Activated CD4-positive, CD25-positive, alpha-beta regulatory T cell (primary cell): ENCODE measurements at places on chromosomes 2 and 18.

DNA sequence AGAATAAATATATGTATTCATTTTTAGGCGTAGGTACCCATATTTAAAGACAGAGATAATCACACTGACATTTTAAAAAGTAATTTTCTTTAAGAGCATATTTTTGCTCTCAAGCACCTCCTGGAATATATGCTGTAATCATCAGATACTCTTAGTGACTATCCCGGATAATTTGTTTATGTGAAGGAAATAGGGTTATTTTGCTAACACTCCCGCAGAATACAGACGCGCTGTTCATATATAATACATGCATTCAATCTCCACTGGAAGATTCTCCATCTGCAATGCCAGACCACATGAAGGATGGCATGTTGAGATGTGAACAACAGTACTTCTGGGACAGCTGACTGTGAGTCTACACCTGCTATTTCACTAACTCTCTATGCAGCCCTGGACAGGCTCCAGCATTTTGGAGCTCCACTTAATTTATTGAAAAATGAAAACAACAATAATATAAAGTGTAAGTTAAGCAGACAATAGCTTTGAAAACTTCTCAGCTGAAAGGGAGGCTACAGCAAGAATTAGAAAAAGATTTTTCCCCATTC is 430.6 kb downstream of the TMX3 start:
- DNase-seq: no peak

DNA sequence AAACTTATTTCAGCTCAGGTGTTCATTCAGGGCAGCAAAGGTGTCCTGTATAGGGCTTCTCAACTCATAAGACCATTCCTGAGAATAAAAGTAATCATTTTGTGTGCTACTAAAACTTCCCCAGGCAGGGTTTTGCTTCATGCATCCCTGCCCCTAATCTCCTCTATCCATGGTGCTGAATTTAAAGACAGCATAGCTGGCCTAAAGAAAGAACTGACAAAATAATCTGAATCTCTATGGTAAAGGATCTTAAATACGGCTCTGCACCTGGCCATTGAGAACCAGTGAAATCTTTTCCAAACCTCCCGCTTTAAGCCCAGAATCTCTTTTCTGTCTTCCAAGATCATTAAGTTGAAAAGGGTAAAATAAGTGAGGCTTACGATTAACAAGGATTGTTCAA is 292.1 kb upstream of the KLHL29 start:
- no peak for DNase-seq

GRCh38 chr2:240895656-240896388 is at the start of gene MAB21L4:
TSS of gene MAB21L4 (minus strand) at chr2:240896156. CDS start at chr2:240895997, 159 bp downstream.
- DNase-seq: no peak

GRCh38 chr2:150778828-150779227 is 291.4 kb upstream of the RND3 start:
- no peak for DNase-seq

GRCh38 chr2:58764338-58765104 is 523.4 kb upstream of the FANCL start:
- no peak for DNase-seq

- DNase-seq: no peak
Measured at GRCh38 chr18:52937840-52938239, 597.8 kb downstream of the DCC start.

- DNase-seq: no peak
Measured at GRCh38 chr2:17362956-17363355, 155.3 kb downstream of the RAD51AP2 start.

GRCh38 chr2:62038975-62039771 is 133.7 kb downstream of the COMMD1 start:
- DNase-seq: no peak

DNA sequence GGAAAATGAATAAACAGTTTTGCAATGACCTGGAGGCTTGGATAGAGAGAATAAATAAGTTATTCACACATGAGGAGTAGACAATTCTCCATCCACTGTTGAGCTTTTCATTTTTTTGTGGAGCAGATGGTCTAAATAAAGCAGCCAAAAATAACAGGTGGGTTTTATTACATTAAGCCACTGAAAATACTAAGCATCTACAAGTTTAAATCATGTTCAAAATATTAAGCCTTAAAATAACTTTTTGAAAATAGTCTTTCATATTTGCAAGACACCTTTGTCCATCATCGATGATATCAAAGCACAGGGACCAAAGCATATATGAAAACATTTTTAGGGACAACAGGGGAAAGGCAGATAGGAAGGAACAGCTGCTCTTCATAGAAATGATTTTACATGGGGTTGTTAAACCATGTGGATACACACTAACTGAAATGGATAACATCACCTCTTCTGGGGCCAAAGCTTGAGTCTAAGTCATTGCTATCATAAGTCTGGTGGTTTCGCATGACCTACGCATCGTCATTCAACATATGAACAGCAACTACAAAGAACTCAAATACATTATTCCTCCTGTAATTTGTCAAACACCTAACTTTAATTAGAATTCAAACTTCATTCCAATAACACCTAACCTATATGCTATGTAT is 197.6 kb upstream of the CHST9 start:
- DNase-seq: no peak

- no peak for DNase-seq
Measured at GRCh38 chr18:75156139-75156750, 52.7 kb downstream of the PTGR3 start.

GRCh38 chr18:58896268-58896667 is 31.6 kb downstream of the ZNF532 start:
- no peak for DNase-seq

- no peak for DNase-seq
Measured at GRCh38 chr2:171553858-171554257, 31.6 kb downstream of the CYBRD1 start.

DNA sequence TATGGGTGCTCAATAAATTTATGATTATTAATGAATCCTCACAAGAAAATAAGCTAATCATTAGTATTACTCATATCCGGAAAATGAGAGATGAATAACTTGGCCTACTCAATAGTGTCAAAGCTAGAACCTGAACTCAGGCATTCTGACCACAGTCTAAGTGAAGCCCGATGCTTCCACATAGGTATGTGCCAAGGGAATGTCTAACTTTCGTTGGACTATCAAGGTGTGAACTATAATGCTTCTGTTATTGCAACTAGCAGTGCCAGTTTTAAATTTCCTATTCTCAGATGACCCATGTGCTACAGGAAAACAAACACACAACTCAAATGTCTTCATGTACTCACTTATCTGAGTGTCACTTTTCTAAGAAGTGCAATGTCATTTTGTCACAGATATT is 1.8 kb downstream of the BARD1 start:
- DNase-seq: no peak

- no peak for DNase-seq
Measured at GRCh38 chr2:8116661-8117060, 565.2 kb upstream of the ID2 start.

DNA sequence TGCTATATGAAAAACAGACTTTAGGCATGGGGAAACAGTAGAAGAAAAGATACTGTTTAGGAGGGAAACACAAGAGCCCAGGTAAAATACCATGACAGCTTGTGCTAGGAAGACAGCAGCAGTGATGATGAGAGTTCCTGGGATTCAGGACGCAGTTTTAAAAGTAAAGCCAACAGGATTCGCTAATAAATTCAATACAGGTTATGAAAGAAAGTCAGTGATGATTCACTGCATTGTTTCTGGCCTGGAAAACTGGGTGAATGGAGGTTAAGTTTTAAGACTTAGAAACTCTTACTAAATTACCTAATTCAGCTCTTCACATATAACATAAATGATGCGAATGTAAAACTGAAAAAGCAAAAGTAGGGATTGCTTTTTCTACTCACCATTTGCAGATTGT is 27.9 kb upstream of the RNU4ATAC start:
- no peak for DNase-seq

GRCh38 chr2:39511219-39511604 is 74.1 kb upstream of the MAP4K3 start:
- DNase-seq: no peak

GRCh38 chr2:69811591-69811990 is 17.9 kb upstream of the GMCL1 start:
- DNase-seq: no peak

GRCh38 chr18:78566720-78567119 is 412.9 kb upstream of the SALL3 start:
- DNase-seq: no peak

GRCh38 chr18:59715966-59716369 is 18.7 kb upstream of the CCBE1 start:
- DNase-seq: no peak

- no peak for DNase-seq
Measured at GRCh38 chr2:172050479-172051125, 34.7 kb upstream of the DLX1 start.

DNA sequence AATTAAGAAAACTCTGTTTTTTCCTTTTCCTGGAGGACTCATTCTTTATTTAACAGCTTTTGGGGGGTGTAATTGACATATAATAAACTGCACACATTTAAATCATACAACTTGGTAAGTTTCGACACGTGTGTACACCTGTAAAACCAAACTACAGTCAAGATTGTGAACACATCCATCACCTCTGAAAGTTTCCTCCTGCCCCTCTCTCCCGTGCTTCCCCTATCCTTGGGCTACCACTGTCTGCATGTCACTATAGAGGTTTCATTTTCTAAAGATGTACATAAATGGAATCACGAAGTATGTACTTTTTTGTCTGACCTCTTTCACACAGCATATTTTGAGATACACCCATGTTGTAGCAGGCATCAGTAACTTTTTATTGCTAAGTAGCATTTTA is 100.0 kb downstream of the BIN1 start:
- no peak for DNase-seq

- DNase-seq: no peak
Measured at GRCh38 chr2:183162362-183162761, 38.1 kb downstream of the NUP35 start.

- DNase-seq: no peak
Measured at GRCh38 chr18:69529151-69529550, 128.5 kb downstream of the DOK6 start.

DNA sequence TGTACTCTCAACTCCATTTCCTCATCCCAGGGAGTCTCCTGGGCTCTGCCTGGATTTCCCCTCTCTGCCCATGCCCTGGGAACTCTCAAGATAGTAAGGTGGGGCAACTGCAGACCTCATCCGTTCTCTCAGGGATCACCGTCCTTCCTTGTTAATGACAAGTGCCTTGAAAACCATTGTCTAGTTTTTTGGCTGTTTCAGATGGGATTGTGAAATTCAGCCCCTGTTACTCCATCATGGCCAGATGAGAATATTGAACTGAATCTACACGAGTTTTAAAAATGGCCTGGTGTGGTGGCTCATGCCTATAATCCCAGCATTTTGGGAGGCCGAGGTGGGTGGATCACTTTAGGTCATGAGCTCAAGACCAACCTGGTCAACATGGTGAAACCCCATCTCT is 665 bp upstream of the HRH4 start:
- DNase-seq: no peak

GRCh38 chr2:101223814-101224231 is 28.9 kb upstream of the CNOT11 start:
- DNase-seq: peak; percentile 6

DNA sequence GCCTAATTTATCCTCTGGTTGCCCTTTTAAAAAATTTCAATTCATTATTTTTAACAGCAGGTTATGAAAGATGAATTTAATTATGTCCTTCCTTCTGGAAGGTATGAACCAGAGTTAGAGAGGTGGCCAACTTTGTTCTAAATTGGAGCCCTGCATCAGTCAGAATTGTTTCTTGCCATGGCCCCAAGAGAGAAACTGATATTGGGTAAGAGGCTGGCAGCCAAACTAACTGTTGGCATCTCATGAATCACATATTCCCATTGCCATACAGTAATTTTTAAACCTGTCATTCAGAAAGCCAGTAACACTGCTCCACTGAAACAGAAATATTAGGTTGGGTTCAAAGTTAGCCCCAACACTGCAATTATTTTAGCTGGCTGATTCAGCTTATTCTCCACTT is 67.4 kb downstream of the SMAD2 start:
- no peak for DNase-seq

- no peak for DNase-seq
Measured at GRCh38 chr2:100819370-100820272, at the start of gene NPAS2. TSS of gene NPAS2 (plus strand) at chr2:100820139. CDS start at chr2:100904755, 84,616 bp downstream.

DNA sequence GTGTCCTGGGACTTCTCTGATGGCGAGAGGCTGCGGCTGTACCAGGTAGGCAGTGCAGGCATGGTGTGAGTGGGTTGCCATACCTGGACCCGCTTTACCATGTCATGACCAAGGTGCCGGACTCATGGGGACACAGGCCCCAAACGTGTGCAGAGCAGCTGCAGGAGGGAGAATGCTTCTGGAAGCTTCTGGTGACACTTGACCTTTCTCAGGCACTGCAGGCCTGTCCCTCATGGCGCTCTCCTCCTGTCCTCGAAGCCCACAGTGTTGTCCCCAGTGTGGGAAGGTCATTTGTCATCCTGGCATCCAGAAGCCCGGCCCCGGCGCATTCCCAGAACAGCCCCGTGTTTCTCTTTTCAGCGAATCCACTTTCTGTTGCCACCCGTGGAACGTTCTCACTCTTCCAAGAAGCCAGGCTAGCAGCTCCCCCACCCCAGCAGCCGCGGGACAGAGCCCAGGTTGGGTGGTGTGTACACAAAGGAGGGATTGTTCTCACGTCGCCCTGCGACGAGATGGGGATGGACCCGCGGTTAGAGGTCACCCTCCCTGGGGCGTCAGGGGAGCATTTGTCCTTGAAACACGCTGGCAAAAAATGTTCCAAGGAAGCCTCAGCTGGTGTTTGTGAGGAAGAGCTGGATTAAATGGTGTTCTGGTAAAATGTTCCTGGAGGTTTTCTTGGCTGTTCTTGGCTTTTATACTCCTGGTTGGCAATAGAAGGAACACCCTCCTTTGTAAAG is 43.7 kb downstream of the SH3BP4 start:
- no peak for DNase-seq

DNA sequence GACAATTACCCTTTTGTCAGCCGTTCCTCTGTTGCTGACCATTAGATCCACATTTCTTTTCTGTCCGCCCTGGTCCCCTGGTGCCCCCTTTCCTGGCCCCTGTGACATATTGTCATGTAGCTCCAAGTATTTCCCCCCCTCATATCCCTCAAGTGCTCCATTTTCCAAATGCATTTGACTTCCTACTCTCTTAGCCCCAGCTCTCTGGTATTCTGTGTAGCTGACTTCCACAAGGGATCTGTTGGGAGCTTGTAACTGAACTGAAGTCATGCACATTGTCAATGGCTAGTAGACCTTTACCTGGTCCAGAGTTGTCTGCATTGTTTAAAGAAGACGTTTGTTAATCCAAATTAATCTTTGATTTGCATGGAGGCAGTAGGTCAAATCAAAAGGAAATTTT is 34.8 kb downstream of the LIPG start:
- DNase-seq: no peak
